ENCODE measurements at places on chromosomes 12 and 14.

GRCh38 chr14:101475456-101476257, 85.6 kb upstream of the DIO3 start:
- DNase-seq, result peak; percentile 70

DNA sequence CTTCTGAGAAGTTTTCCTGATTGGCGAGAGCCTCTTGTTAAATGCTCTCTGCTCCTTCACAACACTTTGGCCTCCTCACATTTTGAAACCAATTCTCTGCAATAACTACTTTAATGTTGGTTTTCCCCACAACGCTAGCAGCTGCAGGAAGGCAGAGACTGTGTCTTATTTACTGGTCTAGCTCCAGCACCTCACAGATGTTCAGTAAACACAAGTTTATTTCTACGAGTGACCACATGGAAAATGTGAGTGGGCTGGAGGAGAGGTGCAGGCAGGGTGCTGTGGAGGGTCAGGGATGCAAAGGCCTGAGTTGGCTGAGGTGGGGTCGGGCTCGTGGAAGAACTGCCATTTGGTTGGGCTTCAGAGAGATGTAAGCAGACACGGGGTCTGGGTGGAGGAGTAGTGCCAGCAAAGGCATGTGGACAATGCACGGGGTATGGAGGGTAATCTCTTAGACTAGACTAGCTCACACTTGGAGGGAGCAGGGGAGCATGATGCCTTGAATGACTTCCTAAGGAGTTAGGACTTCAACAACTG, 117.4 kb upstream of the RTL1 start:
- DNase-seq, result peak; percentile 46

DNA sequence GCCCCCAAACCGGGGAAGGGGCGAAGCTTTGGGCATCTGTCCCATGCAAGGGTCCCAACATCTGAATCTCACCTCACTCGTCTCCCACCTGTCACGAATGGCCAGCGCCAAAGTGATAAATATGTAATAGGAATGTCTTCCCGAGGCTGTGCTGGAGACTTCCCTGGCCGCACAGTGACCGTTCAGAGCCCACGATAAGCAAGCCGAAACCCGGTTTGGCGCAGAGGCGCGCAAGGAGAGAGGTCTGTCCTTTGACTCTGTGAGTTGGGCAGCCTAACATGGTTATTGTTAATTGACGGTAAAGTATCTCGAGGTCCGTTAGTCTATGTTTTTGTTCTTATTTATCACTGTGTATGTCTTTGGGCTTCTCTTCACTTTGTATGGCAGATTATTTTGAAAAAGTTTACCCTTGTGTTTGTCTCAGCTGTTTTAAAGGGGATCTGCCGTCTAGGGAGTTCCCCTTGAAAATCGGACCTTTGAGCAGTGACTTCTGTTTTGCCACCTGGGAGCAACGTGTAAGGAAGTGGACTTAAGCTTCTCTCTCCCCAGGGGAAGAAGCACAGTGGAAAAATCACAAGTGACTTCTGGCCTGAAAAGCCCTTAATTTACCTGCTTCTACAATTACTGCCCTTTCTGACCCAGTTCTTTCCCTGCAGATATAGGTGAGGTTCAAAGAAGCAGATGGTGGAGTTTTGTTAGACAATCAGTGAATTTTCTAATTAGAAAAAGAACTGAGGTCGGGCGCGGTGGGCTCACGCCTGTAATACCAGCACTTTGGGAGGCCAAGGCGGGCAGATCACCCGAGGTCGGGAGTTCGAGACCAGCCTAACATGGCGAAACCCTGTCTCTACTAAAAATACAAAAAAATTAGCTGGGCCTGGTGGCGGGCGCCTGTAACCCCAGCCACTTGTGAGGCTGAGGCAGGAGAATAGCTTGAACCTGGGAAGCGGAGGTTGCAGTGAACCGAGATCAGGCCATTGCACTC, 1.1 kb upstream of the TM9SF1 start:
- no peak for DNase-seq

GRCh38 chr14:99138999-99139865, 132.8 kb downstream of the BCL11B start:
- no peak for DNase-seq

- peak; percentile 81 for DNase-seq
Observed at GRCh38 chr12:130916241-130916911, 37.3 kb upstream of the ADGRD1 start.

GRCh38 chr14:68978172-68978911, 760 bp downstream of the ACTN1 start:
- peak; percentile 62 for DNase-seq

DNA sequence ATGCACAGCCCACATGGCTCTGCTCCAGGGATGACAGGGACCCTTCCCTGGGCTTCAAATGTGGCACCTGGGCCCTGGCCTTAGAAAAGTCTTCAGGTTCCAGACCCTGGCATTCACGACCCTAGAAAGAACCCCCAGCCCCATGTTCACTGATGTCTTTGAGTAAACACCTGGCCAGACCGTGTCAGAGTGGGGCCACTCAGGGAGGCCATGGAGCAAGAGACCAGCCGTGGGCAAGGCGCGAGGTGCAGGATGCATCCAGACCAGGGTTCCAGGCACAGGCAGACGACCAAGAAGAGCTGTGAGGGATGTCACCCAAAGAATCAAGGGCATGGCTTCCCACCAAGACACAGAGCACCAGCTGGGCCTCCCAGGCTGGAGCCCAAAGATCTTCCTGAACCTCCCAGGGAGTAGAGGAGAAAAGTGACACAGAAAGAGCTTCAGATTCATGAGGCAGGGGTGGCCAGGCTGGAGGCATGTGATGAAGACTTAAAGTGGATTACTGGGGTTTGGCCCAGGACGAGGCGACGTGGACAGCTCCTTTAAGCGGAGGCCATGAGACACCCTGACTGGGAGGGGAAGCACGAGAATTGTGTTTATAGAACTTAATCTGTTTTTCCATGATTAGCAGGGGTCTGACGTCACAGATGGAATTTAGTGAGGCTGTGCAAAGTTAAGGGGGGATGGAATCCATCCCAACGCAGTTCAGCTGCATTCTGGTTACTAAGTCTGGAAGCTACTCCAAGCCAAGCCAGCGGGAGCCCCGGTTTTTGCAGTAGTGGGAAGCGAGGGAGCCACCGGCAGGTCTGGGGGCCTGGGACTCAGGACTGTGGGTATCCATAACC, 61.6 kb downstream of the ARL6IP4 start:
- DNase-seq, result peak; percentile 48

GRCh38 chr12:124453419-124454351, 113.7 kb downstream of the NCOR2 start:
- DNase-seq, result peak; percentile 67

DNA sequence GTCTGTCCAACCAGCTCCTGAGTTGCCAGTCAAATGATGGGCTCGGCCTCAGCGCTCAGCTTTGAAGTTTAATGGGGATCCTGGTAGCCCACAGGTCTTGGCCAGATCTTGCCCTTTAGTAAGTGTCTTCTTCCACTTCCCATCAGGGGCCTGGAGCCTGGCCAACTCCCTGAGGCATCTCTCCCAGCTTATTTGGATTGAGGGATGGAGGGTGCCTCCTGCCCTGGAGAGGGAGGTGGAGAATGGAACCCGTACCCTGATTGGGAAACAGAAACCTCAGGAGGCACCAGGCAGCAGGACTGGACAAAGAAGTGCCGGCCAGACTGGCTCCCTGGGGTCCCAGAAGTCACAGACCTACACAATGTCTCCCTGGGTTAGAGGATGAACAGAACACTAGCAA, 40.5 kb upstream of the LTBP2 start:
- DNase-seq, result no peak

- no peak for DNase-seq
Observed at GRCh38 chr12:2250797-2251196, 198.0 kb downstream of the CACNA1C start.

DNA sequence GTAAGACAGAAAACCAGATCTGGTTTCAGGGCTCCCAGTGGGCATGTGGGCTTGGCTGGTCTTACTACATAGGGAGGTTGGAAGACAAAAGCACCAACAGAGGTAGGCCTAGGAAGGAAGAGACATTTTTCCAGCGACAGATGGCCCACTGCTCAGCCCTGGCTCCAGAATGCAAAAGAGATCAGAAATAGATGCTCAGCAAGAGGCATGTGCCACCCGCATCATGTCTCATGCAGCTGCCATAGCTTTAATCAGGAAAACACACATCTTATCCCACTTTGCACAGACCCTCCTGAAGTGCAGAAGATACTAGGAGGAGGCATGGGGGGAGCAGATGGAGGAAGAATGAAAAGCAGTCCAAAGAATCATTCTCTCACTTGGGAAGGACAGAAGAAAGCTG, 25.3 kb downstream of the VASH1 start:
- DNase-seq, result no peak

- no peak for DNase-seq
Observed at GRCh38 chr12:117039891-117040309, 59.3 kb downstream of the TESC start.

DNA sequence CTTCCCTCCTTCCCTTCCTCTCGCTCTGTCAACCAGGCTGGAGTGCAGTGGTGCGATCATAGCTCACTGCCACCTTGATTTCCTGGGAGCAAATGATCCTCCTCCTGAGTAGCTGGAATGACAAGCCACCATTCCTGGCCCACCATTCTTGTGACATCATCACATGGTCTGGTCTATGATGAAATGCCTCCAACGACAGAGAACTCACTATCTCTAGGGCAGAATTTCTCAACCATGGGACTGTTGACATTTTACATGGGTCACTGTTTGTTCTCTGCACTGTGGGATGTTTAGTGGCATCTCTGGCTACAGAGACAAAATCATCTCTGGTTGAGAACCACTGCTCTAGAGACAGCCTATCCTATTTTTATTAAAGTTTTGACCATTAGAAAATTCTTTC, 9.7 kb downstream of the VRK1 start:
- no peak for DNase-seq

DNA sequence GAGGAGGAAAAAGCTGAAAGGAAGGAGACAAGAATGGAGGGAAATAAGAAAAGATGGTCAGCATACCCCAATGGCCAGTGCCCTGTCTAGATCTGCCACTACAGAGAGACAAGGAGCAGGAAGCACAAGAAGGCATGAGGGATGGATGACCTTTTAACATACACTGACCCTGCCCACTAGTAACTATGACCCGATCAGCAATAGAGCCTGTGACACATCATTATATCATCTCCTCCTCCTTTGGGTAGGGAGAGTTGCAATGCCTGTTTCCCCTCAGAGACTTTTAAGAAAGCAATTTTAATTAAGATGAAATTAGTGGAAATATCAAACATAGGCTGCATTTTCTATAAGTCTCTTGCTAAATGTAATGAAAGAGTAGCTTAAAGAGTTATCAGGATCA, 4.7 kb upstream of the SLC2A13 start:
- no peak for DNase-seq

DNA sequence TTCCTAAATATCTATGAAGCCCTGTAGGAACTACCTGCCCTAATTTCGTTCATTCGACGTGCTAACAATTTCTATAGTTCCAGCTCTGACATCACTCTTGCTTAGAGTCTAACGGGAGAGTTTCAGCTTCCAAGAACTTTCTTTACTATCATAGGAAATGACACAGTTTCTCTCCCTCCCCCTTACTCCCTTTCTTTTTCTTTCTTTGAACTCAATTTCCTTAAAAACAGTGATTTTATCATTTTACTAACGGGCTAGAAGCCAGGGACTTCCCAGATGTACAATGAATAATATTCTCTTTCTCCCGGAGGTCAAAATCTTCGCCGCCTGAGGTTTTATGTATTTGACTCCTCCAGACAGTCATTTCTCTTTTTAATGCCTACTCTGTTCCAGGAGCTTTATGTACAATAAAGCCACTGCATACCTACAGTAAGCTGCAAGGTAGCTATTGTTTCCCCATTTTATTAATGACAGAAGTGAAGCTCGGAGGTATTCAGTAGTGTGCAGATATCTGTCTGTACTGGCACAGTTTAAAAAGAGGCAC, 15.7 kb downstream of the SMCO2 start:
- DNase-seq, result peak; percentile 23

DNA sequence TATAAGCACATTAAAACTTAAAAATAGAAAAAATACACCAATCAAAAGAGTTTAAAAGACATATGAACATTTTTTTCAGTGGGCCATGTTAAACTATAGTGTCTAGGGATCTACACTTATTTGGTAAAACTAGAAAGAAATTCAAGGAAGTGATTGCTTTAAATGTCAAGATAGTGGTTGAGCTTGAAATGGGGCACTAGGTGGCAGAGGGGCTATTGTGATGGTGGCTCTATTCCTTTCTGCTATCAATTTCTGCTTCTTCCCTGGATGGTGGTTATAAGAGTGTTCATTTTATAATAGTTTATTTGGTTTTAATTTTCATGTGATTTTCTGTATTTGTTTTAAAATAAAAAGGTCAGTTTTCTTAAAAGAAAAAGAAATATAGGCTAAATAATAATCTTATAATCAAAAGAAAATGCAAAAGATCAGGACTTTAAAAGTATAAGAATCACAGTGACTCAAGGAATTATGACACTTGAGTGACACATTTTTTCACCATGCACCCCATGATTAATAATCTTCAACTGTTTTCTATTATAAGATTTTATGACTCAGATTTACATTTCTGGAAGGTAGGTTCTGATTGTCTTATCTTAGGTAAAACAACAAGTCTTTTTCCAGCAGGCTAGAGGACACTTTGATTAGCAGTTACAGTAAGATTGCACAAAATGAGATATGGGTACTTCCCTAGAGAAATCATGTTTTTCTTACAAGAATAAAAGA, 137.5 kb downstream of the FSCB start:
- no peak for DNase-seq

DNA sequence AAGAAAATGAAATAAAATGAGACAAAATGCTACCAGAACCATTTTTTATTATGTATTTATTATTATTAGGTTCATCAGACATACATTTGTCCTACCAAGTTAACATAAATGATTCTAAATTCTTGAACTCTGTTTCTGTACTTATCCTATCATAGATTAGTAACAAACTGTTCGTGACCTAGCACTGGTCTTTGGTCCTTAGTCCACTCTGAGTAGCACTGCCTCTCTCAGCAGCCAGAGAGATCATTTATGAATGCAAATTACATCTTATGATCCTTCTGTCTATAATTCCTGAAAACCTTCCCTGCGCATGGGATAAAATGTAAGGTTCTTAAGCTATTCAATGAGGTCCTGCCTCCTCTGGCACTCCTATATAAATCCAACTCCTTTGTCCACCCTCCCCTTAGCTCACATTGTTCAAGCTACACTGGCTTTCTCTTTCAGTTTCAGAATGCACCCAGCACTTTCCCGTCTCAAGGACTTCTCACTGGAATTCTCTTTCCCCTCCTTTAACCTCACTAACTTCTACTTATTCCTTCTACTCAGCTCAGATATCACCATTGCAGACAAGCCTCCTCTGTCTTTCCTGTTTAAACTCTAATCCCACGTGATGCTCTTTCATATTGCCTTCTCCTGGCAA, 17.1 kb downstream of the PDZRN4 start:
- no peak for DNase-seq

- peak; percentile 33 for DNase-seq
Observed at GRCh38 chr12:5796171-5796958, 148.7 kb downstream of the ANO2 start.

GRCh38 chr14:68520637-68521556, 272.0 kb downstream of the ZFP36L1 start:
- no peak for DNase-seq

DNA sequence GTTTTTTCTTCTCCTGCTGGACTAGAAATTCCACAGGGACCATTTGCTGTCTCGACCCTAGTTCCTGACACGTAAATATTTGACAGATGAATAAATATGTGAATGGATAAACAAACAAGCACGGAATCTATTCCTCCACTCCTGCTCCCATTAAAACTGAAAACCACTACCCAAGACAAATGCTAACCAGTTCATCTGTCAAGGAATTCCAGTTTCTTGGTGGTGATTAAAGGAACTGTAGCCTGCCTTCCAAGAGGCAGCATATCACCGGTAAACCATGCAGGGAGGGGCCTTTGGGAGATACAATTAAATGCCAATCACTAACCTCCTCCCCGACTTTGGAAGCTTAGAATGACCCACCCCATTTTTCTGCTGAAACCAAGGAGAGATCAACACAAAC, 95.4 kb downstream of the TTC7B start:
- no peak for DNase-seq

- no peak for DNase-seq
Observed at GRCh38 chr14:76204461-76205230, 52.9 kb downstream of the GPATCH2L start.
